GDM1 (cell line): ENCODE measurements at places on chromosomes 7 and 10.

DNA sequence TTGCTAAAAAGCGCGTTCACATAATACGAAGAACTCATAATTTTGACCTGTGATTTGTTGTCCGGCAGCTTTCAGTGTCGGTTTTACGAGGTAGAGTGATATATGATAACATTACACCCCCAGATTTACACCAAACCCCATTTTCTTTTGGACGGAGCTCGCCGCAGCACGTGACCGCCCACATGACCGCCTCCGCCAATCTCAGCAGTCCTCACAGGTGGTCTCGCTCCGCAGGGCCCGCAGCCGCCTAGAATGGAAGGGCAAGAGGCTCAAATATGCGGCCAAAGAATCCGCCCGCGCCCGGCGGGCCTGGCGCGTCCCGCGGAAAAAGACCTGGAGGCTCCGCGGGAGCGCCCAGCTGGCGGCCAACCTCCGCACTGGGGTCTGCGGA is at the start of gene HOXA7:
Gene HOXA7, minus strand, starts transcription at position 168 of the 391 bp plus-strand sequence. Its CDS starts 130 bp downstream, at position 38.
- peak; percentile 43 for DNase-seq

DNA sequence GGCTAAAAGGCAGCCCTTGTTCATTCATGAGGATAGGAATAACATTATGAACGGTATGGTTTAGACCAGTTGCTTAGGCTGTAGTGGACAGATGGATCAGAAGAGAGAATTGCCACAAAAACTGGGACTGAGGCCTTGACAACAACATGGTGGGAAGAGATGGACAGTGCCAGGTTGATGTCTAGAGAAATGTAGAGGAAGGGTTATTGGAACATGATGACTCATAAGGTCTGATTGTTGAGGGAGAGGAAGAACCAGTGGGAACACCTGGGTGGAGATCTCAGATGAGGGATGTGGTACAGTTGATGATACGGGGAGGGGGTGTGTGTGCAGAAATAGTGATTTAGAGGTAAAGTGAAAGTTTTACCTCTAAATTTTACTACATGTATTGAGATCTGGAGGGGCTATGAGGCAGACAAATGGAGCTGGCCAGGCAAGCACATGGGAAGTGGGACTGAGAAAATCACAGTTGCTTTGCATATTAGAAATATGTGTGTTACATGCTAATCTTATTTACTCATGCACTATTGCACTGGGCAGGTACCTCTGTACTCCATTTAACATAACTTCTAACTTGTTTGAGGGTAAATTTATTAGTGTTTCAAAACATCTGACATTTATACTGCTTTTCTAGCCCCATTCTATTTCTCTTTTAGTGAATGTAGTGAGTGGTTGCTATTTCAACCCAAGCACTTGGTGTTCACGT is 65.6 kb downstream of the PLCE1 start:
- no peak for DNase-seq

DNA sequence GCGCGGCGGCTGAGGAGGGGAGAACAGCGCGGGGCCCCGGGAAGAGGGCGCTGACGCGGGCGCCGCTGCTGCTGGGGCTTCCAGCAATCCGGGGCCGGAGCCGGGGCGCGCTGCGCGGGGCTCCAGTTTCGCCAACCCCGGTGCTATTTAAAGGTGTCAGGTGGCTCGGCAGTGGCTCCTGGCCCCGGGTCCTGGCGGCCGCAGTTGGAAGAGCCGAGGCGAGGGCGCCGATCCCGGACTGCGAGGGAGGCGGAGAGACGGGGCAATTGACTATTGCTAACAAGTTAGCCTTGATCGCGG is 347 bp downstream of the LBX1 start:
- no peak for DNase-seq

- no peak for DNase-seq
Measured at GRCh38 chr10:5584895-5585516, 60.2 kb downstream of the CALML3 start.

- no peak for DNase-seq
Measured at GRCh38 chr7:2633538-2634266, 1.9 kb downstream of the TTYH3 start.

DNA sequence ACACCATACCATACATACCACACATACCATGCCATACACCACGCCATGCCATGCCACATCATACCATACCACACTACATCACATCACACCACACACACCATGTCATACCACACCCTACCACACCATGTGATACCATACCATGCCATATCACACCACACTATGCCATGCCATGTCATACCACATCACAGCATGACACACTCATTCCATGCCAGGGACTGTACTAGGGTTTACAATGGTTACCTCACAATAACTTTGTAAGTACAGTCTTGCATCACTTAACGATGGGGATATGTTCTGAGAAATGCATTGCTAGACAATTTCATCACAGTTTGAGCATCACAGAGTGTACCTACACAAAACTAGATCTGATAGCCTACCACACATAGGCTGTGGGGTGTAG is 14.5 kb downstream of the PYROXD2 start:
- DNase-seq: no peak

GRCh38 chr7:2325162-2325561 is 10.9 kb upstream of the SNX8 start:
- DNase-seq: peak; percentile 27

DNA sequence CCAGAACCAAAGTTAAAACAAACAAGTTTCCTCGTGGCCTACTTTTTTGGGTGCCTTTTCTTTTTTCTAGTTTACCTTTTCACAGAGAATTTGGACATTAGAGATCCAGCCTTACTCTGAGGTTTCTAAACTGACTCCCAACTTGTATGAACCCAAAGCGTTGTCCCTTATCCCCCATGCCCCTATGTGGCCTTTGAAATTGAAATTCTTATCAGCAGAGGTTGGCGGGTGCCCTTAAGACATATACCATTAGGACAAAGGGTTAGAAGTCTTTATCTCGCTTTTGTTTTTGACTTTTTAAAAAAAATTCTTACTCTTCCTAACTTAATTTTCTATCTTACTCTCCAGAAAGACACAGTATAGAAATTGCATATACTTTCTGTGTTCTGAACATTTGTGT is 76.3 kb upstream of the C7orf33 start:
- no peak for DNase-seq

- DNase-seq: no peak
Measured at GRCh38 chr10:43086321-43086942, 9.6 kb downstream of the RET start.

GRCh38 chr7:26668821-26669220 is 195.6 kb downstream of the SKAP2 start:
- DNase-seq: no peak

DNA sequence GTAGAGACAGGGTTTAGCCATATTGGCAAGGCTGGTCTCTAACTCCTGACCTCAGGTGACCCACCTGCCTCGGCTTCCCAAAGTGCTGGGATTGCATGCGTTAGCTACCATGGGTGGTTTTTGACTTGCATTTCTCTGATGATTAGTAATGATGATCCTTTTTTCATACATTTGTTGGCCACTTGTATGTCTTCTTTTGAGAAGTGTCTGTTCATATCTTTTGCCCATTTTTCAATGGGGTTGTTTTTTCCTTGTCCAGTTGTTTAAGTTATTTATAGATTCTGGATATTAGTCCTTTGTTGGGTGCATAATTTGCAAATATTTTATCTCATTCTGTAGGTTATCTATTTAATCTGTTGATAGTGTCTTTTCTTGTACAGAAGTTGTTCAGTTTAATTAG is 4.3 kb upstream of the OR13A1 start:
- no peak for DNase-seq

DNA sequence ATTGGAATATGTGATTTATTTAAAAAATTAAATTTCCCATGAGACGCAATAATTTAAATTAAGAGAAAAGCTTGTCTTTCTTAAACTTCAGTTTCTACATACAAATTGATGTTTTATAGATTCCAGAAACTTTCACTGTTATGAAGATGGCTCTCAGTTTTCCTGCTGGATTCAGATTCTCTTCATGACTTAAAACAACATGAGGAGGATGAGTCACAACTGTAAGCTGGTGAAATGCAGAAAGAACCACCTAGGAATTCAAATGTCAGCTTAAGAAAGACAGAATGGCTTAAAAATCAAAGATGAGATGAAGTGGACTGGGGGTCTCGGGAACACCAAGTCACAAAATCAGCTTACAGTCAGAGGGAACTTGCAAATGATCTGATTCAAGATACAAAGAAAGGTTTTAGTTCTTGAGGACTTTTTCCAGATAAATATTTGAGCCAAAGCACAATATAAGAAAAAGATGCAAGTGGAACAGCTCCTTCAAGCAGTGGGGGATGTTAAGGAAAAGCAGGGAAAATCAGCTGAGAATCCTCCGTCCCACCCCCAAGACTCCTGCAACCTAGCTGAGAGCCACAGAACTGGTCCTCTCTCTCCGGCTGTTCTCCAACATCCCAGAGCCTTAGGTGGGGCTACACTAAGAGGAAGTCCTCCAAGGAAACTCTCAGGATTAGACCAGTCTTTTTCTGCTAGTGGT is 279.8 kb downstream of the KCNMA1 start:
- no peak for DNase-seq

- no peak for DNase-seq
Measured at GRCh38 chr7:25303281-25304181, 75.2 kb upstream of the NPVF start.

GRCh38 chr10:110456523-110457091 is 41.1 kb upstream of the DUSP5 start:
- no peak for DNase-seq

- DNase-seq: no peak
Measured at GRCh38 chr7:153835712-153836265, 216.4 kb upstream of the DPP6 start.

- peak; percentile 25 for DNase-seq
Measured at GRCh38 chr7:28921822-28922221, 36.3 kb downstream of the TRIL start.

DNA sequence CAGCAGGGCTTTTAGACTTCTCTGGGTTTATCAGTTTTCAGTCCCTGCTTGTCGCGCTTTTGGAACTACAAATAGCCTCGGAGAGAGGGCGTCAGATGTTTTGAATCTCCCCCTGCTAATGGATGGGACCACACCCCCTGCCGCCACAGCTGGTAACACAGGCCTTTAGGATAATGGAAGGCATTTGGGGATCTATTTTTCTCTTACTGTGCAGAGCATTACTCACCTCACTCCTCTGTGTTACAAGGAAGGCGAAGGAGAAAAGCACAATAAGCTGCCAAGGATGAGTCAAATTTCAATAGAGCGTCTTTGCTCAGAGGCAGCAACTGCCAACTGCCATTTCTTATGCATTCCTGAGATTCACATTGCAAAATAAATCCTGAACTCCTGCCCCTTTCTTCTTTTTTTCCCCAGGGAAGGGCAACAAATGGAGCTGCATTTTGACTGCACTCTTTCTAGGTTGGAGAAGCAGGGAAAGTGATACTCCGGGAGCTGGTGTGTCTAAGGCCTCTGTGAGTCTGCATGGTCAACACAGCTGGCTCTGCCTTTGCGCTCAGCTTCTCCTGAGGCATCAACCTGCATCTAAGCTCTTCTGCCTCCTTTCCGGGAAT is 31.5 kb upstream of the SMNDC1 start:
- no peak for DNase-seq

- DNase-seq: no peak
Measured at GRCh38 chr7:3378390-3379150, 77.5 kb downstream of the SDK1 start.

- no peak for DNase-seq
Measured at GRCh38 chr7:110604885-110605284, 486.0 kb upstream of the LRRN3 start.

DNA sequence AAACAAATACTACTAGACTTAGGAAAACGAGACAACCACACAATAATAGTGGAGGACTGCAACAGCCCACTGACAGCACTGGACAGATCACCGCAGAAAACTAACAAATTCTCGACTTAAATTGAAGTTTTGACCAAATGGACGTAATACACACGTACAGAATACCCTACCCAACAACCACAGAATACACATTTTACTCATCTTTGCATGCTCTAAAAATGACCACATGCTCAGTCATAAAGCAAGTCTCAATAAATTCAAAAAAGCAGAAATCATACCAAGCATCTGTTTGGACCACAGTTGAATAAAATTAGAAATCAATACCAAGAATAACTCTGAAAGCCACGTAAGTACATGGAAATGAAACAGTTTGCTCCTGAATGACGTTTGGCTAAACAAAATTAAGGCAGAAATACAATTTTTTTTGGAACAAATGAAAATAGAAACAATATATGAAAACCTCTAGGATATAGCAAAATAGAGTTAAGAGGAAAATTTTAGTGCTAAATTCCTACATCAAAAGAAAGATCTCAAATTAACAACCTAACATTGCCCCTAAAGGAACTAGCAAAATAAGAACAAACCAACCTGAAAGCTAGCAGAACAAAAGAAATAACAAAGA is 30.6 kb downstream of the MAPK8 start:
- no peak for DNase-seq

GRCh38 chr10:99671386-99671785 is 12.1 kb downstream of the ENTPD7 start:
- DNase-seq: no peak

DNA sequence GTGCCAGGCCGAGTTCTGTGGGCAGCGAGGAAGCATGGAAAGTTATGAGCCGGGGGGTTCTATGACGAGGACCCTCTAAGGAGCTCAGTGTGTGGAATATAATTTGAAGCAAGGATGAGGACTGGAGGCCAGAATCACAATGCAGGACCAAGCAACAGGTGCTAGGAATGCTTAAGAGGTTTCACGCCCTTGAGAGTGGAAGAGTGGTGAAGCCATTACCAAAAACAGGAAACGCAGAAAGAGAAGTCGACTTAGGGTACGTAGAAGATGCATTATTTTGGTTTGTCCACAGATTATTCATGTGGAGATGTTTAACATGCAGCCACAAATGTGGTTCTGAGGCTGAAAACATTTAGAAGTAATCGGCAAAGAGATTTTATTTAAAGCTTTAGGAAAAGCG is 78.7 kb downstream of the PIP4K2A start:
- no peak for DNase-seq

DNA sequence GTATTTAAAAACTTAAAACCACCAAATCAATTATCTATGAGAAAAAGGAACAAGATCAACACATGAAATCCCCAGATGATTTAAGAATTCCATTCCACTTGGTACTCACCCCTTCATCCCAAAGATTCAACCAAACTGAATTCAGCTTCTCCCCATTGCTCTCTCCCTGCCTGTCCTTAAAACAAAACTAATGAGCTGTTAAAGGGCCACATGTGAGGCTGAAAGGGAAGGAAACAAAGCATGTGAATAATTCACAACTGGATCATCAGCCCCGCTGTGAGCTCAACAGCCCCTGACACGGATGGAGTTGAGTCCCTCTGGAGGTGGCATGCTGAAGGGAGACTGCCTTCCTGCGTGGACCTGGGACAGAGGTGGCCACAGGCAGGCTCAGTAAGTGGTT is 32.9 kb downstream of the VOPP1 start:
- DNase-seq: no peak

GRCh38 chr7:92739091-92739490 is 97.3 kb downstream of the CDK6 start:
- DNase-seq: no peak

DNA sequence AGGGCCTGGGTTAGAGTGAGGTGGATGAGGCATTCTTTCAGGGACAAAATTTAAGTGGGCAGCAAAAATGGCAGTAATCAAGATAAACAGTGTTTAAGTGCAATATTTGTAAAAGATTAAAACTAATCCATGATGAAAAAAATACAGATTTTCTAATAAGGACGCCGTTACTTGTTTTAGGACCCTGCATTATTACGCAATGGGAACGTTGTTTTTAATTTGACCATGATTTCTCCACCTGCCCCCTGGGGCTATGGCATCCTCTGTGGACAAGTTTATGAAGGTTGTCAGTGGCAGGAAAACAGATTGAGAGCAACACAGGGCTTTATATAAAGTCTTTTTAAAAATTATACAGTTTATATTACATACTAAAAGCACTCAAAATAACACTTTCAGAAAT is 380.6 kb upstream of the PHF14 start:
- no peak for DNase-seq
